ENCODE measurements at places on chromosomes 1 and 21. TPM values are rescaled to one million over a fixed set of nuclear protein-coding genes. Genes with fewer than 3 reads are reported as not detected.

NUF2 gene
- 64.6 TPM for total RNA-seq

MOB3C gene
- 9.0 TPM for total RNA-seq

PRPF38B gene
- 20.4 TPM for total RNA-seq

HEYL gene
- total RNA-seq = not detected

SGIP1 gene
- 0.60 TPM for total RNA-seq

GBP5 gene
- not detected for total RNA-seq

PLK3 gene
- total RNA-seq = 34.2 TPM

GSTM4 gene
- 14.6 TPM for total RNA-seq

GREM2 gene
- total RNA-seq = not detected

LRRN2 gene
- total RNA-seq = not detected

TMEM222 gene
- 43.9 TPM for total RNA-seq

DLGAP3 gene
- 0.16 TPM for total RNA-seq

RABGAP1L gene
- total RNA-seq = 15.8 TPM

RAB25 gene
- total RNA-seq = not detected
